ENCODE measurements at places on chromosomes 16 and 17.

DNA sequence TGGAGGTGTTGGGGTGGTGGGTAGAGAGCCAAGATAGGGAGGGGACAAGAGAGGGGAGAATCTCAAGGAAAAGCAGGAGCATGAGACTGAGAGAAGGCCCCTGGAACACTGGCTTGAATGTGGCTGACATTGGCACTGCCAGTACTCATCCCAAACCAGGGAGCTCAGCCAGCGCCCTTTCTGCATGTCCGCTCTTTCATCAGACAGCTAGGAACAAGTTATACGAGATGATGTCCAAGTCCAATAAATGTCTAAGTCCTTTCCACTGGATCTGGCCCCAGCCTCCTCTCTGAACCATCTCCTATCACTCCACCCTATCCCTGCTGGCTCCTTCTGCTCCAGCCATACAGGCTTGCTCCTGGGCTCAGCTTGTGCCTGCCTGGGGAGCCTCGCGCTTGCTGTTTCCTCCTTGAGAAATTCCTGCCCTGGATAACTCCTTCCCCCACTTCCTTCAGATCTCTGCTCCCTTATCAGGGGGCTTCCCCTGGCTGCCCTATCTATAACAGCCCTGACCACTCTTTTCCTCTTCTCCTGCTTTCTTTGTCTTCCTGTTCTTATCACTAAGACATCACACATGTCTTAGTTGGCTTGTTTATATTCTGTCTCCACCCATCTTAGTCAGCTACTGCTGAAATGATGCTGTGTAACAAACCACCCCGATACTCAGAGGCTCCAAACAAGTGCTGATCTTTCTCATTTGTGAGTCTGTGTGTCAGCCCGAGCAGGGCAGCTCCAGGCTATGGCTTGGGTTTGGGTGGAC, 37.1 kb upstream of the MEOX1 start:
- DNase-seq = no peak

- no peak for DNase-seq
Measured at GRCh38 chr16:19301931-19302330, 16.4 kb downstream of the CLEC19A start.

GRCh38 chr17:41939044-41939692, 8.8 kb downstream of the ODAD4 start:
- no peak for DNase-seq

DNA sequence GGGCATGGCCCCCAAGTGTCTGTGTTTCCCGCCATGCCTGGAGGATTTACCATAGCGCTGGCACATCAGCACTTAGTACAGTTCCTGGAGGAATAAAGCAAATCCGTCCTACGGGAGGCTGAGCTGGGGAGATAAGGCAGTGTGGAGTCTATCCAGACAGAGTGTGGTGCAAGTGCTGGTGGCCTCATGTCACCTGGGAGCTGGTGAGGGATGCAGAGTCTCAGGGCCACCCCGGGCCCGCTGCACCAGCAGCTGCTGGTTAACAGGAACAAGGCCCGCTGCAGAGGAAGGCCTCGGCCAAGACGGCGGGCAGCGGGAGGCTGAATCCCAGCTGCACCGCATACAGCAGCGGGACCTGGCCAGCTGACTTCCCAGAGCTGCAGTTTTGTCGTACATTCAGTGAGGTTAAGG, 57.3 kb upstream of the CDC42EP4 start:
- no peak for DNase-seq

- no peak for DNase-seq
Measured at GRCh38 chr16:70421014-70421413, 17.9 kb downstream of the ST3GAL2 start.

- no peak for DNase-seq
Measured at GRCh38 chr17:7478276-7479212, 887 bp downstream of the ZBTB4 start.

Data from skin of body (tissue), 3 donors.